ENCODE measurements at places on chromosomes 5 and 9. TPM values are rescaled to one million over a fixed set of nuclear protein-coding genes. Genes with fewer than 3 reads are reported as not detected.
A peak's percentile ranks its signal among the peaks of the same experiment; 100 is the strongest.

GRCh38 chr9:126671381-126671831 is 57.7 kb downstream of the LMX1B start:
- H3K27ac ChIP-seq: no peak overlapping the region
- no peaks in the 10 kb centered on the region for H3K36me3 ChIP-seq
- no peak overlapping the region for H3K4me3 ChIP-seq
- 0 out of 2 replicates have a peak, but pooled peaks cover 5% of the 10 kb centered on the region for H3K4me1 ChIP-seq
- H3K27me3 ChIP-seq: peaks cover 34% of the 10 kb centered on the region

ABO gene
- 1.2 TPM for total RNA-seq

GRCh38 chr9:121768416-121769015 is 117.1 kb downstream of the DAB2IP start:
- peaks cover 18% of the 10 kb centered on the region for H3K4me1 ChIP-seq
- no peaks in the 10 kb centered on the region for H3K27me3 ChIP-seq
- DNase-seq: no peak

- DNase-seq: no peak
- H3K4me3 ChIP-seq: no peak overlapping the region
- no peak overlapping the region for H3K27ac ChIP-seq
- no peaks in the 10 kb centered on the region for H3K36me3 ChIP-seq
- peaks cover 1% of the 10 kb centered on the region for H3K4me1 ChIP-seq
These were observed 48.8 kb downstream of the ZNF366 start for GRCh38 chr5:72458407-72458806.

PCDHGA8 gene
- not detected for total RNA-seq

GRCh38 chr9:27124151-27124550 is 15.1 kb downstream of the TEK start:
- no peak for DNase-seq
- H3K27ac ChIP-seq: no peak overlapping the region
- H3K4me1 ChIP-seq: peaks cover 13% of the 10 kb centered on the region
- H3K27me3 ChIP-seq: no peaks in the 10 kb centered on the region
- H3K4me3 ChIP-seq: no peak overlapping the region

KIAA1191 gene
- 122 TPM for total RNA-seq

GRCh38 chr9:22742401-22742800 is 295.8 kb downstream of the DMRTA1 start:
- no peaks in the 10 kb centered on the region for H3K27me3 ChIP-seq
- no peak overlapping the region for H3K4me3 ChIP-seq
- no peaks in the 10 kb centered on the region for H3K4me1 ChIP-seq
- DNase-seq: no peak
- no peak overlapping the region for H3K27ac ChIP-seq
- H3K36me3 ChIP-seq: no peaks in the 10 kb centered on the region

IL17B gene
- not detected for total RNA-seq

GRCh38 chr9:2764353-2764752 is 47.0 kb downstream of the KCNV2 start:
- no peak overlapping the region for H3K27ac ChIP-seq
- no peak overlapping the region for H3K4me3 ChIP-seq
- H3K36me3 ChIP-seq: no peaks in the 10 kb centered on the region
- no peaks in the 10 kb centered on the region for H3K27me3 ChIP-seq
- H3K4me1 ChIP-seq: peaks cover 7% of the 10 kb centered on the region

- H3K27me3 ChIP-seq: no peaks in the 10 kb centered on the region
- no peak for DNase-seq
- H3K36me3 ChIP-seq: no peaks in the 10 kb centered on the region
- H3K4me1 ChIP-seq: no peaks in the 10 kb centered on the region
- H3K4me3 ChIP-seq: no peak overlapping the region
These were observed 44.1 kb downstream of the ZCCHC9 start for GRCh38 chr5:81345411-81346003.

ROPN1L gene
- total RNA-seq: 7.1 TPM

GRCh38 chr9:135533674-135534073 is 12.3 kb upstream of the OBP2A start:
- H3K4me3 ChIP-seq: no peak overlapping the region
- no peaks in the 10 kb centered on the region for H3K36me3 ChIP-seq
- H3K4me1 ChIP-seq: no peaks in the 10 kb centered on the region
- H3K27ac ChIP-seq: no peak overlapping the region
- peaks cover 90% of the 10 kb centered on the region for H3K27me3 ChIP-seq

HRH2 gene
- total RNA-seq: not detected

DNA sequence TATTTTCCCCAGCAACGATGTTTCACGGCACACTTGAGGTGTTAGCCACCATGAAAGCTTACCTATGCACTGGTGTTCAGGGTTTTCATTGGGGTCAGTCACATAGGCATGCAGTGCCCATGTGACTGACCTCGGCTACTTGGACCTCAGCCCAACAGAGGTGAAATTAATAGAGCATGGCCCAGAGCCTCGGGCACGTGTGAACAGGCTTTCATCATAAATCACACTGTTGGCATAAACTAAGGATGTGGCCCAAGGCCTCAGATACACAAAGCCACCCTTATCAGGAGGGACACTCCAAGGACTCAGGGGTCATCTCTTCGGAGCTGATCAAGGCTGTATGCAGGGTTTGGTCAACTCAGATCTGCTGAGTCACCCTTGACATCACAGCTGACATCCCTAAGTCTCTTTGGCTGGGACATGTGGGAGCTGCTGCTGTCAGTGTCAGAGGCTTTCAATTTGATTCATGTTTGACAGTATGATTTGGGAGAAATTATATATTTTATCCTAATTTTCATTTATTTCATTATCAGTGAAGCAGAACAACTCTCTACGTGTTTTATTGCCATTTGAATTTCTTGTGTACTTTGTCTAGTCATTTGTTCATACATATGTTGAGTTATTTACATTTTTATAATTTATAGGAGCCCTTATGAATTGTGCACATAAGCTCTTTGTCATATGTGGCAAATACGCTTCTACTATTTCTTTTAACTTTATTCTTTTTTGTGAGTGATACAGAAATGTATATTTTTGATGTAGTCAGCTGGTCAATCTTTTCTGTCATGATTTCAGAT is 59.7 kb upstream of the ANKRD33B start:
- peaks cover 29% of the 10 kb centered on the region for H3K4me1 ChIP-seq
- H3K4me3 ChIP-seq: no peak overlapping the region
- no peak overlapping the region for H3K27ac ChIP-seq
- no peaks in the 10 kb centered on the region for H3K36me3 ChIP-seq

TRPM6 gene
- total RNA-seq: 0.09 TPM

DNA sequence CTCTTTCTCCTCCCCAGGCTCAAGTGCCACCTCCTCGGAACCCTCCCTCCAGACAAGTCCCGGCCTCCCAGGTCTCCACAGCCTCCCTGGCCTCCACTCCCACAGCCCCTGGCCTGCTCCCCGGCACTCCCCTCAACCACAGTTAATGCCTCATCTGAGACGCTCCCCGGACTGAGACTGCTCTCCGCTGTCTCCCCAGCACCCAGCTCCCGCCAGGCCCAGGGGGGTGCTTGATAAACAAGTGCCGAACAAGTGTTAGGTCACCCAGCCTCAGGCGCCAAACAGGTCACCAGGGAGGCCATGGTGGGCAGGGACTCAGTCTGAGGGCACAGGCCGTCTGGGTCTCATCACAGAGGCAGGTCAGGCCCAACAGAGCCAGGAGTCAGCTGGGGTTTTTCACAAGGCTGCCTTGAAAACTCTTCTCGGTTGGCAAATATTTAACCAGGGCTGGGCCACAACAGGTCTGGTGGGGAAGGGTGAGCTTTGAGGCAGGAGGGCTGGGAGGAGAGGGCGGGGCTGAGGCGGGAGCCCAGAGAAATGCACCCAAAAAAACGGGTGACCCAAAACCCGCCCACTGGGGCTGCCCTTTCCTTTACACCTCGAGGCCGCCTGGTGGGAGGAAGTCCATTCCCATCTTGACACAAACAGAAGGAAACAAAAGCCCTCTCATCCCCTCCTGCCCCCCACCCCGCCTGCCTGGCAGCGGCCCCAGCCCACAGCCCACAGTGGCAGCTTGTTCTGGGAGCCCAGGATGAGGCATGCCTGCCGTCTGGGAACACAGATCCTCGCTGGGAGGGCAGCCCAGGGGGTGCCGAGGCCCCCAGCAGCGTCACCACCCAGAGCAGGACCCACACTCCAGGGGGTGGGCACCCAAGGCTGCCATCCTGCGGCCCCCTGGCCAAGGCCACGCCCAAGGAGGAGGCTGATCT is 66.6 kb upstream of the STXBP1 start:
- no peaks in the 10 kb centered on the region for H3K27me3 ChIP-seq
- H3K27ac ChIP-seq: peak overlapping the region; percentile 90
- peaks cover 72% of the 10 kb centered on the region for H3K4me1 ChIP-seq
- H3K36me3 ChIP-seq: no peaks in the 10 kb centered on the region
- peak overlapping the region; percentile 46 for H3K4me3 ChIP-seq
- peak; percentile 97 for DNase-seq

N4BP3 gene
- total RNA-seq: 1.1 TPM

DNA sequence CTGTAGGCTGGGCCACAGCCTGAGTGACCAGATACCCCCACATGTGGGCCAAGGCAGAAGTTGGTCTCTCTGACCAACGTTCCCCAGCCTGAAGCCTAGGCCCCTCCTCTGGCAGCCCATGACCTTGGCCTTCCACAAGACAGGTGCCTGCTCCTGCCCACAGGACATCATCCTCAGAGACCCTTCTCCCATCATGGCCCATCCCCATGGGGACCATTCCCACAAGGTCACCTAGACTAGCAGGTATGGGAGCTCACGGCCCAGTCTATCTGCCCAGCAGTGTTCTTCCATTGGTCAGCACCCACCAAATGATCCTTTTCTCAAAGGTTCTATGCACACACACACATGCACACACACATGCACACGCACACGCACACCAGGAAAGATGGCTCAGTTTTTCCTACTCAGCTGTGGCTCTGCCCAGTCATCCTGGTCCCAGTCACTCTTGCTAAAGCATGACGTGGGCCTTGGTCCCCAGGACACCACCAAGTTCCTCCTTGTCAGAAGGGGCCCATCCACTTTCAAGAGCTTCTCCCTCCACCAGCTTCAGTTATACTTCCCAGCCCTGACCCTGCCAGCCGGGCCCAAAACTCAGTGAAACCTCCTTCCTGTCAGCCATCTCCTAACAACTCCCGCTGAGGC is 65.4 kb downstream of the PAX5 start:
- H3K4me3 ChIP-seq: no peak overlapping the region
- H3K36me3 ChIP-seq: no peaks in the 10 kb centered on the region

DNA sequence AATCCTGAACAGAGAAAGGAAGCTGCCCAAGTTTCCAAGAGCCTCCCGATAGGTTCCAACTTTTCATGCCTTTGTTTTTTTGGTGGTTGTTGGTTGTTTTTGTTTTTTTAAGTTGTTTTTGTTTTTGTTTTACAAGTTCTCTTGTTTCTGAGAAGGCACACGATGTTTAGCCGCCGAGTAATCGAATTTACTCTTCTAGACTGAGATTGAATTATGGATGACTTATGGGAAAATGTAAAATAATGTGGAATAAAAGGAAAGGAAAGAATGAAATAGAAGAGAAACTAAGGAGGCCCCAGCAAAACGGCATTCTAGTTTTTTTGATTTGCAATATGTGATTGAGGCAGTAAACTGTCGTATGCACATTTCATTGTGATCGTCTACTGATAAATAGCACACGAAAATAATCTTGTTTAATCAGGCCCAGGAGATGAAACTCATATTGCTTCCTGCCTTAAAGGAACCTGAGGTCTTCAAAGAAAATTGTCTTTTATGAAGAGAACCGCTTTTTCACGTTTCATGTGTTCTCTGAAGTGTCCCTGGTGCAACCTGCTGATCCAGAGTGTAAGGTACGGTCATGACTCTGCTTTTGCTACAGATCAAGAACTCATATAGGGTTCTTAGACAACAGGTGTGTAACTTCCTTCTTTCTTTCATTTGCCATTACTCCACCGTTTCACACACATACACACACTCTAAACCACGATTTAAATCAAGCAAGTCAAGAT is 1.3 kb upstream of the GNAQ start:
- no peaks in the 10 kb centered on the region for H3K36me3 ChIP-seq
- H3K27ac ChIP-seq: peak overlapping the region; percentile 63
- peaks cover 32% of the 10 kb centered on the region for H3K4me1 ChIP-seq
- H3K4me3 ChIP-seq: peak overlapping the region; percentile 94
- H3K27me3 ChIP-seq: no peaks in the 10 kb centered on the region
- DNase-seq: no peak

DNA sequence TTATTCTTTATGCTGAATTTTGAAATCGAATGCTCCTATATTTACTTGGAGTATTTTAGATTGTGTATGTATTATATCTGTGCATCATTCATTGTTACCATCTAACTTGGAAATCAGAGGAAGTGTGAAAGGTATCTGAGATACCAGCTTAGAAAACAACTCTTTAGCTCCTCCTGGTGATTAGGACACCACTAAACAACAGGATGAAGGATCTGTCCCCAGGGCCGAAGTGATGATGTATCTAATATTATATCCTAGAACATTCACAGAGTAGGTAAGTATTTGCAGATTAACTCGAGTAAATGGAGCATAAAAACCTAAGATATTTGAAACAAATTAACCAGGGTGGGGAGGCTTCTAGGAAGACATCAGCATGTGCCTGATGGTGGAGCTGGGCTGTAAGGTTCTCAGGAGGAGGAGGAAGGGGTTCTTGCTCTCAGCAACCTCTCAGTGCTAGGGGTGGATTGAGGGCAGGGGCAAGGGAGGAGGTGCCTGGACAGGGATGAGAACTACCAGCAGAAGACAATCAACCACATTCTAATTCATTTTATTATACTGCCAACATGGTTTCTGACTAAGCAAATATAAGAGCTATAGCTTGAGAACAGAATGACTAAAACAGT is 2.6 kb upstream of the NFIL3 start:
- H3K4me3 ChIP-seq: no peak overlapping the region
- DNase-seq: peak; percentile 63
- no peaks in the 10 kb centered on the region for H3K27me3 ChIP-seq
- no peak overlapping the region for H3K27ac ChIP-seq
- H3K36me3 ChIP-seq: no peaks in the 10 kb centered on the region

GRCh38 chr5:82812575-82812974 is 264.6 kb downstream of the TMEM167A start:
- H3K27me3 ChIP-seq: no peaks in the 10 kb centered on the region
- H3K4me1 ChIP-seq: no peaks in the 10 kb centered on the region
- DNase-seq: no peak

DNA sequence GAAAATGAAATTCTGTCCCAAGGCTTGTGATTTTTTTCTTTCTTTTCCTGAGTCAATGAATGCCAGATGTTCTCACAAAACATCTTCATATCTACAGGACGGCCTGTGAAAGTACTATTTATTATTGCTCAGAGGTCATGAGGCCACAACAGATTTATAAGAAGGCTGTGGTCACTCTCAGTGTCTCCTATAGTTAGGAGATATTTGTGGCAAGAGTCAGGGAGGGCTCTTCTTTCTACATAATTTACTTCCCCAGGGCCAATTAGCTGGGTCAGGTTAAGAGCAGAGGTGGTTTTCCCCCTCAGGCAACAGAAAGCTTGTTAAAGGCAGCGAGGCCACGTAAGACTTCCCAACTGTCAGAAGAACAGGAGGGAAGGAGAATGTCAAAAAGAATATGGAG is 248.7 kb downstream of the SLIT3 start:
- H3K4me3 ChIP-seq: no peak overlapping the region
- peaks cover 98% of the 10 kb centered on the region for H3K27me3 ChIP-seq
- H3K4me1 ChIP-seq: no peaks in the 10 kb centered on the region

DNA sequence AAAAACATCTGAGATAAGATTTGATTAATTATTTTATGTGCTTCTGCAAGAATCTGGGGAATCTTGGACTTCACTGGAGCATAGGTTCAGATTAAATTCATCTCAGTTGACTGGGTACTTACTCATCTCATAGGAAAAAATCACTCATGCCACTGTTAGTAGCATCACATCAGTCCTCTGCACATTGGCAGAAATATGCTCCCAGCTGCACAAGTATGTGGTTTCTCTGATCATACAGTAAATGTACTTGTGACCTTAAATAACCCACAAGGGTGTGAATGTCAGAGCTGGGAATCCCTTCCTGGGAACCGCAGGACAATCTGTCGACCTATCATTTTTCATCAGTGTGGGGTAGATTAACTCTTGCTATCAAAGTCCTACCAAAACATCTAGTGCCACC is 203.7 kb upstream of the SLC24A2 start:
- no peak overlapping the region for H3K27ac ChIP-seq
- no peak for DNase-seq
- no peaks in the 10 kb centered on the region for H3K36me3 ChIP-seq
- H3K4me1 ChIP-seq: no peaks in the 10 kb centered on the region
- H3K4me3 ChIP-seq: no peak overlapping the region
